CD4-positive, alpha-beta T cell treated with Interleukin-10 for 1 hour (primary cell): ENCODE measurements at places on chromosomes 3 and 15.
A peak's percentile ranks its signal among the peaks of the same experiment; 100 is the strongest.

GRCh38 chr3:183354874-183355273, 73.5 kb downstream of the MCF2L2 start:
- no peak for DNase-seq

- no peak for DNase-seq
These were observed 51.5 kb upstream of the CCNB2 start for GRCh38 chr15:59053482-59053881.

GRCh38 chr3:81995329-81995728, 233.9 kb upstream of the GBE1 start:
- DNase-seq, result no peak

GRCh38 chr15:73862276-73862675, 11.1 kb upstream of the TBC1D21 start:
- DNase-seq, result no peak

DNA sequence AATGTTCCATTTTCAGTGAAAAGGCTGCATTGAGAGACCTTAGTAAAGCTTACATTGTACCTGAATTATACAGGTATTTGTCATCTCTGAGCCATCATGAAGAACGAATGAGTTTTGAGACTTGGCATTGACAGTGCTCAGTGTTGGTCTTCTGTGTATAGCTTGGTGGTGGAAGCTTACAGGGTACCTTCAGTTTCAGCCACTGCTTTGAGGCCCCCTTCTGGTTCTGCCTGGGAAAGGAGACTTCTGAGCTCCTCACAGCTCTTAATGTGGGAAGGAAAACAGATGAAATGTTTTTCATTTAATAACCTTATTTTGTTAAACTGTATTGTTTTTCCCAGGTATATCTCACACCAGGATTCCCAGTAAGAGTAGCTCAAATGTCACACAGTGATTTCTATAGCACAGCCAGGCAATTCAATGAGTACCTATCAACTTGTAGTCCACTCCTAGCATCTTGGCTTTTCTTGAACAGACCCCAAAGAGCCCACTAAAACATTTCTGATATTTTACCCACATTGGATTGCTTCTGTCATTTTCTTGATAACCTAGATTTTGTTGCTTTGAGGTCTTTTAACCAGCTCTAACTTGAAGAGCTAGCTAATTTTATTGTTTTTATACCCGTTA, 5.6 kb downstream of the SERPINI1 start:
- DNase-seq, result peak; percentile 39

DNA sequence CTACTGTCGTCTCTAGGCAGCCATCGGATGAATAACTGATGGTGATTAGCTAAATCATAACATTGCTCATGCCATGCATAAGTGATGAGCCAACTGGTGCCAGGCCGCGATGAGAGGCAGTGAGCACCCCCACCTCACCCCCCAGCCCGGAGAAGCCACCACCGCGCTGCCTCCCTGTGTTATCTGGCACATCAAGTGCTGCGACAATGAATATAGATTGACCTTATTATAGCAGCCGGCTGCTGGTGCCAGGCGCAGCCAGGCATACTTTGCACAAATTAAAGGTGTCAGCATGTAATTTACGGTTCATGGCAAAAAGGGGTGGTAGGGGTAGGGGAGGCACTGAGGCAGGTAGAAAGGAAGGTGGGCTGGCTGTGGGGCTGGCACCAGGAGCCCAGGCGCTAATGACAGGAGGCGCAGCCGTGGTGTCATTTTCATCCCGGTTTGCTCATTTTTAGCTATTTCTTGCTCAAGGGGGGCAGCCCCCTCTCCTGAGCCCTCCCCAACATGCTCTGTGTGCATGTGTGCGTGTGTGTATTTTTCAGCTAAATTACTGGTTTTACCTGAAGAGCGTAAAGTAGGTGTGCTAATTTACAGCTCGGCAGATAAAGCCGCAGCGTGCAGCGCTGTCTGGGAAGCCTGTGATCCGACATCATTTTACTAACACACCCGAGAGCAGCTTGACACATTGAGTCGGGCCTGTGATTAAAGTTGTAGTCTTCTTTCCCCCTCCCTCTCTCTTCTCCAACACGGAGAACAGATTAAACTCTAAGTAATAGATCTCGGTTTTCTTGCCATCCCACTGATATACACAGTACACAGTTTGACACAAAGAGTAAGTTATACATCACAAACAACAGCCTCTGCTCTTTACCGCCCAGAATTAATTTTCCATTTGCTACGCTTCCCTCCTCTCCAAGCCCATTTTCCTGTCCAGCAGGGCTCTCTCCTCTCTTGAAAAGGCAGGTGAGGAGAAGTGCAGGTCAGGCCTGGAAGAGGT, 212.3 kb downstream of the RPLP1 start:
- no peak for DNase-seq

DNA sequence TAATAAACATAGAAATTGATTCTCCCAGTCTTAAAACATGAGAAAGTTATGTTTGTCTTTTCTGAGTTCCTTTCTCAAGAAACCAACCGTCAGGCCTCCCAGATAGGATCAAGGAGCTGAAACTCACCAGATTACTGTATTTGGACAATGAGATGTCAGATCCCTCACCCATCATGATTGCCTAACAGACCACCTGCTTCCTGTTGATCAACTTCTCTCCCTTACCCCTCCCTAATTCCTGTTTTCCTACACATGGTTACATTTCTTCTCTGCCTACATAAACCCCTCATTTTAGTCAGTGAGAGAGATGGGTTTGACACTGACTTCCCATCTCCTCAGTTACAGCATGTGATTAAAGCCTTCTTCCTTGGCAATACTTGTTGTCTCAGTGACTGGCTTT, 917.5 kb downstream of the FHIT start:
- DNase-seq, result no peak
